ENCODE measurements at places on chromosomes 16 and 17.
A peak's percentile ranks its signal among the peaks of the same experiment; 100 is the strongest.

- DNase-seq, result no peak
Measured at GRCh38 chr17:61561354-61561753, 29.7 kb downstream of the NACA2 start.

DNA sequence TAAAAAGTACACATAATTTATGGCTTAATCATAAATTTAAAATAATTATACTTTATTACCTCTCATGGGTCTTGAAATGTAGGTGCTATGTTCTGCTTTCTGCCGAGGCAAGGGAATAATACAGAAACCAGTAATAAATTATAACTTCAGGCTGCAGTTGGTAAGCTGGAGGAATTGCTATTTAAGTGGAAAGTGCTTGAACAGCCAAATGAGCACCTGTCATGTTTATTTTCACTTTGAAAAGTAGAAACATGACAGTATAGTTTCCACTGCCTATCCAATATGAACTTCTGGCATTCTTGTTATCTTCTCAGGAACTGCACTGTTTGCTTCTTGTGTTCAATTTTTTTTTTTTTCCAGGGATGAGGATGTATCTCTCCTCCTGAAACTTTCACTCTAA, 146.0 kb downstream of the FTO start:
- DNase-seq, result no peak

DNA sequence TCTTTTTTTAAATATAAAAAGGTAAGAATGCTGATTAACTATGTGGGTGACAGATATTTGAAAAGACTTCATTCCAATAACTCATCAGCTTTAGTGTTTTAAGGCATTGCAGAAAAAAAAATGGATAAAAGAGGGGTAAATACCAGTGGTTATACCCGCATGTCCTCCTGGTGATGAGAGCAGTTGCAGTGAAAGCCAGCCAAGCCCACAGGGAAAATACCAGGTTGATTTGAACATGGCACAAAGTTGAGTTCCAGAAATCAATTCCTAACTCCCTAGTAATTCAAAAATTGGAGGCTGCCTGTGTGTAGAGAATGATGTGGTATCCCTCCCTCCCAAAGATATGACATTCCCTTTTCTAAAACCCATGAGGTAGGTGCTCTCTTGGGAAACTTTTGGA, 453.2 kb upstream of the SOX9 start:
- DNase-seq, result no peak

- DNase-seq, result no peak
Measured at GRCh38 chr17:72110231-72110941, 10.4 kb upstream of the SOX9 start.

DNA sequence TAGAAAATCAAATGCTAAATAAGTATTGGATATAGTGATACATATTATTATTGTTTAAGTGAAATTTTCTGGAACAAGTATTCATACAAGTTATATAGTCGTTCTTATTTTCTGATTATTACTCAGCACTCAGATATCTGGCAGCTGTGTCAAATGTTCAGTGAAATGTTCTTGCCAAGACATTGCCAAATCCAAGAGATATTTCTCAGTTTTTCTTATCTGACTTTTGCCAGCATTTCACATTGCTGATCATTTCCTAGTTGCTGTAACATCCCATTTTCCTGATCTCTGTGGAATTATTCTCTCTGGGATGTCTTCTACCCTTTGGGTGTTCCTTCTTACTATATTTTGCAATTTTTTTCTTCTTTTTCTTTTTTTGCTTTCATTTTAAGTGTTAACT, 262.3 kb downstream of the KIF2B start:
- DNase-seq, result no peak

- no peak for DNase-seq
Measured at GRCh38 chr16:85557971-85558657, 55.0 kb upstream of the GSE1 start.

DNA sequence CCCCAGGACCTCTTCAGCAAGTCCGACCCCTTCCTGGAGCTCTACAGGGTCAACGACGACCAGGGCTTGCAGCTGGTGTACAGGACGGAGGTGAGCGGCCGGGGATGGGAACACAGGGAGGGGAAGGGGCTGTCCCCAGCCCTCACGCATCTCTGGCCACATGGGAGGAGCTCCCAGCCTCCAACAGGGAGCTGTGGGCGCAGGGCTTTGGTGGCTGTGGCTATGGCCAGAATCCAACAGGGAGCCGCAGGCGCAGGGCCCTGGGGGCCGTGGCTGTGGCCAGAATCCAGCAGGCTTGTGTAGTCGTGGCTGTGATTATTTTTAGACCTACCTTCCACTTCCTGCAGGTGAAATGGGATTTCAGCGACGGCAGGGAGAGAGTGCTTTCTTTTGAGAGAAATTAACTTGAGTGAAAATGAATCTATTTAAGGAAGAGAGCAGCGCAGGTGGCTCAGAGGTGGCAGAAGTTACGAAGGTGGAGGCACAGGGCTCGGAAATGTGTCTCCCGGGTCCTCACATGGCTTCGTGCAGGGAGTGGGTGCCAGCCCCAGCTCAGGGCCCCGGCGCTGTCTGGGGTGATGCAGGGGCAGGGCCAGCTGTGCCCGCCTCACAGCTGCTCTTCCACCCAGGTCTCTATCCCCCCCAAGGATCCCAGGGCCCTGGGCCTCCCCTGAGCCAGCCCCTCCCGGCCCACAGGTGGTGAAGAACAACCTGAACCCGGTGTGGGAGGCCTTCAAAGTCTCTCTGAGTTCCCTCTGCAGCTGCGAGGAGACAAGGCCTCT, 9.4 kb downstream of the CPNE7 start:
- DNase-seq, result no peak

DNA sequence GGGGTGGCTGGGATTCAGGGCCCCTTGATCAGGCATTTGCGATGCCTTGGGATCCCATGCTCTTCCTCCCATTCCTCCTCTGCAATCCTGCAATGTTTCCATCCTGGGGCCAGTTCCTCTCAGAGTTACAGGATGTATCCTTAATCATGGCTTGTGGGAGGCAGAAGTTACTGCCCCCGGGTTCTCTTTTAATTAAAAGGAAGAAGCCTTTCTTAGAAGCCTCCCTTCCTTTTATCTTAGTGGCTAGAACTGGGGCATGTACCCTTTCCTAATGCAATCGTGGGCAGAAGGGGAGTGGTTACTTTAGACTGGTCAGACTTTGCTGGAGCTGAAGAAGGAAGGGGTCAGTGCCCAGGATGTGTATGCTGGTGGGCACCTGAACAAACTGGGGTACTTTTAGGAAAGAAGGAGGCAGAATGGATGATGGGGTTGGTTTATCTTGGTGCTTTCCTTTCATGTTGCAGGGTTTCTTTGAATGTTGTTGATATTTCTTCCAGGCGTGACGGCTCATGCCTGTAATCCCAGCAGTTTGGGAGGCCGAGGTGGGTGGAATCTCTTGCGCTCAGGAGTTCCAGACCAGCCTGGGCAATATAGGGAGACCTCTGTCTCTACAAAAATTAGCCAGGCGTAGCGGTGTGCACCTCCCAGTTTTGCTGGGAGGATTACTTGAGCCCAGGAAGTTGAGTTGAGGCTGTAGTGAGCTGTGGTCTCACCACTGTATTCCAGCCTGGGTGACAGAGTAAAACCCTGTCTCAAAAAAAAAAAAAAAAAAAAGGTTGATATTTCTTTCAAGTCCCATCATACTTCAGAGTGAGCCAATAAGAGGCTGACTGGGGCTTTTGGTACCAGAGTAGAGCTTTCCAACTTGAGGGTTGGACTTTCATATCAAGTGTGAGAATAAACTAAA, 13.2 kb upstream of the SPN start:
- DNase-seq, result no peak

DNA sequence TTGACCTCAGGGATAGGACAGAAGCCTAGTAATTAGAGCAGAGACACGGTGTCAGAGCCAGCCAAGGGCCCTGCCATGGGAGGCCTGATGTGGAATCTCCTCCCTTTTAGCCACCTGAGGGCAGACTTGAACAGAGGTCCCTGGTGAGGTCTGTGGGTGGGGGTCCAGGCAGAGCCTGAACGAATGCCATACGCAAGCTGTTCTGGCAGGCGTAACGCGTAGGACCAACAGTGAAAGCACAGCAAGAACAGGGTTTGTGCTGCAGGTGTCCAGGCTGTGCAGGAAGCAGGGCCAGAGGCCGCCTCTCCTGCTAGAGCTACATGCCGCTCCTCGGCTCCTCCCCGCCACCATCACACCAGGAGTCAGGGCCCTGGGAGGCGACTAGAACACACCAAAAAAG, 81.9 kb upstream of the TBX2 start:
- DNase-seq, result no peak

DNA sequence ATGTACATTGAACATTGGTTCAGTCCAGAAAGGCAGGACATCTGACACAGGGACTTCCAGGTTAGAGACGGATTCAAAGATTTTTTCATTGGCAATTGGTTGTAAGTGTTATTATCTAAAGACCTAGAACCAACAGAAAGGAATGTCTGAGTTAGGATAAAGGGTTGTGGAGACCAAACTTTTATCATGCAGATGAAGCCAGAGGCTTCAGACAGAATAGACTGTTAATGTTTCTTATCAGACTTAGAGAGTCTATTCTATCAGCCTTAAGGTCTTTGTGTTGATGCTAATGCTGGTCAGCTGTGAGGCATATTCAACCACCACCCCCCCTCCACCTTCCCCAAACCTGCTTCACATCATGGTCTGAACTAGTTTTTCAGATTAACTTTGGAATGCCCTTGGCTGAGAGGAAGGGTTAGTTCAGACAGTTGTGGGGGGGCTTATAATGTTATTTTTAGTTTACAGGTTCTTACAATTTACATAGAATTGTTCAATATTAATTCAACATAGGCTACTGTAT, 2.1 kb upstream of the ITGB3 start:
- no peak for DNase-seq

DNA sequence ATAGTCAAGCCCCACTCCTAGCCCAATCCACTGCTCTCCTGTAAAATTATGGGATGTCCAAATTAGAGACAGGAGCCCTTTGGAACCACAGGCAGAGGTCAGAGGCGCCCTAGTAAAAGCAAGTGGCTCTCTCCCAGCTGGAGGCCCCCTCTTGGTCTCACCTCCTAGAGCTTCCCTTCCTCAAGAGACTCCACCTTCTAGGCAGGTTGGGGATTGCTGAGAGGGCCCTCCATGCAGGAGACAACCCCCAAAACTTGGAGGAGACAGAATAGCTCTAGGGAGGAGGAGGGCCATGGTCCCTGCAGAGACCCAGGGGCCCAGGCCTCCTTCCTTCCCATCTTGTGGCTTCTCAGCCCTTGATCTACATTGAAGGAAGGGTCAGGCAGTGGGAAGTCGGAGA, 29.4 kb downstream of the NEUROD2 start:
- DNase-seq, result no peak

GRCh38 chr17:74471341-74471740, 4.9 kb downstream of the CD300A start:
- DNase-seq, result no peak

- DNase-seq, result no peak
Measured at GRCh38 chr17:17027442-17028058, 14.7 kb upstream of the MPRIP start.

- no peak for DNase-seq
Measured at GRCh38 chr16:86213437-86214205, 296.7 kb upstream of the FOXF1 start.

- DNase-seq, result no peak
Measured at GRCh38 chr16:29737713-29738112, 8.1 kb downstream of the C16orf54 start.

DNA sequence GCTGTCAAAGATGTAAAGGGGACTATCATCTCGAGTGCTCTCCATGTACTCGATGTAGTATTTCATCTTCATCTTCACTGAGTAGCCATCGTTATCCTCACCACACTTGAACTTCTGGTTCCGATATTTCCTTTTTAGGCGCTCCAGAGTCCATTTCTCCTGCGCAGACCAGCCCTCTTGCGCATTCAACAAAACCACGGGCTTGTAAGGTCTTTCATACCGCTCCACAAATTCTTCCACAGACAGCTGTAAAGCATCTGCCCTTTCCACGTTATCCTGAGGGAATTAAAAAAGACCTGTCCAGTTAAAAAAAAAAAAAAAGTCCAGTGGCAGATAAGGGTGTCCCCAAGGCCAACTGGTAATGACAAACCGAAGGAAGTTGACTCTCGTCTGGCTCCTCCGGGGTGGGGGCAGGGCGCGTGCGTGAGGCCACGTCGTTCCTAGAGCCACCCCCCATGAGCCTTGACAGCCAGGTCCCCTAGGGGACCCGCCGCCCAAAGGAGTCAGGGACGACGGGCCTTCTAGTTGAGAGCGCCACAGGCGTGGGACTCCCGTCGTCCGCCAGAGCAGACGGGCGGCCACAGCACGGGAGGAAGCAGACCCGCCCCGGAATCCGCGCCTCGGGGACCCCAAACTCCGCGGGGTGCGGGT, 701 bp downstream of the JMJD6 start:
- peak; percentile 60 for DNase-seq

DNA sequence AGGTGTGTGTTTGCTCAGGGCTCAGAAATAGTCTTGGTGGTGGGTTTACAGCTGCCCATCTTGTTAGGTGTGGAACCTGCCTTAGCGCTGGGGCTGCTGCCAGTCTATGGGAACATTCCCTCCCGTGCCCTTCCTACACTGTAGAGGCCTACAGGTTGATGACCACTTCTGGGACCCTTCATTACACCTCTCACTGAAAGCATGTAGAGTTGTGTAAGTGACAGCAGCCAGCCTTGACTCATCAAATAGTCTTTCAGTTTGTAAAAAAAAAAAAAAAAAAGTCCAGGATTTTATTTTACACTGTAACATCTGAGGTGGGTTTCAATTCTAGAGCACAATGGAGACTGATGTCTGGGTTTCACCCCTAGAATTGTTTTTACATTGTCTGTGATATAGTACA, 193.9 kb downstream of the SPECC1 start:
- DNase-seq, result no peak

- no peak for DNase-seq
Measured at GRCh38 chr16:17519101-17519955, 48.6 kb upstream of the XYLT1 start.

- no peak for DNase-seq
Measured at GRCh38 chr17:64413513-64413912, 22.9 kb upstream of the PECAM1 start.

DNA sequence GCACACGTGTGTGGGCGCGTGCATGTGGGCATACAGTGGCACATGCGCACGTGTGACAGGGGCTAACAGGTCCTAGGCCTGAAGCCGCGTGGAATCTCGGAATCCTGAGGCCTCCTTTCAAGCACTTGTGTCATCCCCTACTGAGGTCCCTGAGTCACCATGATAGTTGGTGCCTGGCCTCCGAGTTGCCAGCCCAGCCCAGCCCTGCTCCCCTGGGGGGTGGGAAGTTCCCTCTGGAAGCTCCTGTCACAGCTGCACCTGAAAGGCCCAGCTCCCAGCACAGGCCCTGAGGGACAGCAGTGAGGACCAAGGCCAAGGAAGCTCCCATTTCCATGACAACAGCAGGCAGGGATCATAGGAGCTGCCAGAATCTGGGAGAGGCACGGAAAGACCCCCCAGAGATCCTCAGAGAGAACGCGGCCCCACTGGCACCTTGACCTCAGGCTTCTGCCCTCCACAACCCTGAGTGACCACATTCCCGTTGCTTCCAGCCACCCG, 35.4 kb upstream of the ENPP7 start:
- no peak for DNase-seq

DNA sequence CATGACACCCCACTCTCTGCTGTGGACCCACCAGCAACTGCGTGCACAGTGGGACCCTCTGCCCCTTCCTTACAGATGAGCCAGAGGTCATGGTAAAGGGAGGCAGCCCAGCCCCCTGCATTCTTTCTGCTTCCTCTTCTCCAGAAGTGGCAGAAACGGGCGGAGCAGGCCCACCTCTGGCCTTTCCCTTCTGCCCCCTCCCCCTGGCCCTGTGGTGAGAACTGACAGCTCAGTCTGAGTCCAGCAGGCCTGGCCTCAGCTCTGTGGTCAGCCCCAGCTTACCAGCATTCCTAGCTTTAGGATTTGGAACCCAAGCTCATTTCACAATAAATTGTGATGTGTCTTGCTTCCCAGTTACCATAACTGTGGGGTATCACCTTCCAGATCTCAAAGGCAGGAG, 4.8 kb upstream of the ANKRD11 start:
- no peak for DNase-seq

Data from stimulated activated CD4-positive, alpha-beta T cell treated with anti-CD3 and anti-CD28 coated beads, TNF-alpha, amount 100 ng/mL, for 1 hour (primary cell).